Placental pericyte (primary cell): ENCODE measurements at places on chromosomes 3 and 15. TPM values are rescaled to one million over a fixed set of nuclear protein-coding genes. Genes with fewer than 3 reads are reported as not detected.

Gene AMT
- total RNA-seq, result 0.29 and 1.1 TPM in 2 replicates

Gene NR2F2
- 20.6 and 34.8 TPM in 2 replicates for total RNA-seq

Gene AMOTL2
- total RNA-seq, result 87.1 and 140 TPM in 2 replicates

Gene KLF15
- total RNA-seq, result 0.29 and 2.8 TPM in 2 replicates

Gene ADAMTSL3
- 0.22 TPM in 1 of 2 replicates, not detected in the other for total RNA-seq

Gene MCTP2
- 35.4 and 53.6 TPM in 2 replicates for total RNA-seq

Gene NUP210
- 0.22 TPM in 1 of 2 replicates, not detected in the other for total RNA-seq

Gene TEX9
- total RNA-seq, result 0.88 and 2.6 TPM in 2 replicates

Gene CPN2
- not detected in 2 replicates for total RNA-seq

Gene CHRD
- total RNA-seq, result under 0.01 and 0.29 TPM in 2 replicates

Gene ZNF80
- total RNA-seq, result not detected in 2 replicates

Gene ARGFX
- total RNA-seq, result not detected in 2 replicates
